ENCODE measurements at places on chromosomes 11 and 22.

GRCh38 chr11:6251120-6251733, 8.4 kb upstream of the CCKBR start:
- peak; percentile 19 for DNase-seq

GRCh38 chr11:73965076-73965763, 14.4 kb downstream of the DNAJB13 start:
- DNase-seq: no peak

GRCh38 chr22:35539487-35539886, 1.1 kb upstream of the RASD2 start:
- DNase-seq: no peak

DNA sequence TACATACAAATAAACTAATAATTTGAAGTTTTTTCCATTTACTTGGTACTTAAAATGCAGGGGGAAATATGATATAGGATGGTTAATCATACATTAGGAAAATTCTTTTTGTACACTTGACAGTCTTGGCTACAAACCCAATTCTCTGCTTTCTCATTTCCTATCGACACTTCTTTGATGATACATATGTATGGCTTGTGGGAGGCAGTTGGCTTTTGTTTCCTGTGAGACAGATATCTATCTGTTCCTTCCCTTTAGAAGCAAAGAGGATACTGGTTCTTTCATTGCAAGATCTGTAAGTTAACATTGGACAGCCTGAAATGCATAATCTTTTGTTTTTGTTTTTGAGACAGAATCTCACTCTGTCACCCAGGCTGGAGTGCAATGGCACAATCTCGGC, 47.9 kb upstream of the ADORA2A start:
- DNase-seq: no peak

GRCh38 chr11:121071846-121072450, 29.1 kb upstream of the TECTA start:
- no peak for DNase-seq

- DNase-seq: no peak
These were observed 29.7 kb downstream of the KIAA0930 start for GRCh38 chr22:45210991-45211390.

DNA sequence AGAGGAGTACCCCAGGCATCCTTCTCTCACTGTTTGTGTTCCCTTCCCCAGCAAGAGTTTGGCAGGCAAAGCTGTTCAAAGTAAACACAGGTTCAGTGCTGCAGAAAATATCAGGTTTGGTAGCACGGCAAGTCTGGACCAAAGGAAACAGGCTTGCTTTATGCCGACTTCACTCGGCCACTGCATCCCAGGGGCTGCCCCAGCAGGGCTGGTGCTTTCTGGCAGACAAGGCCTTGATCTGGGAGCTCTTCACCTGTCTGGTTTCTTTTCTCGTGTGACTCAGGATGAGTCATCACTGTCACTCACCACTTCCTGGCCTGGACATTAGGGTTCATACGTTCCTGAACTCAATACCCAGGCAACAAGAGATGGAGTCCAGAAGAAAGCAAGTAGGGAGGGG, 52.6 kb upstream of the NAV2 start:
- DNase-seq: no peak

DNA sequence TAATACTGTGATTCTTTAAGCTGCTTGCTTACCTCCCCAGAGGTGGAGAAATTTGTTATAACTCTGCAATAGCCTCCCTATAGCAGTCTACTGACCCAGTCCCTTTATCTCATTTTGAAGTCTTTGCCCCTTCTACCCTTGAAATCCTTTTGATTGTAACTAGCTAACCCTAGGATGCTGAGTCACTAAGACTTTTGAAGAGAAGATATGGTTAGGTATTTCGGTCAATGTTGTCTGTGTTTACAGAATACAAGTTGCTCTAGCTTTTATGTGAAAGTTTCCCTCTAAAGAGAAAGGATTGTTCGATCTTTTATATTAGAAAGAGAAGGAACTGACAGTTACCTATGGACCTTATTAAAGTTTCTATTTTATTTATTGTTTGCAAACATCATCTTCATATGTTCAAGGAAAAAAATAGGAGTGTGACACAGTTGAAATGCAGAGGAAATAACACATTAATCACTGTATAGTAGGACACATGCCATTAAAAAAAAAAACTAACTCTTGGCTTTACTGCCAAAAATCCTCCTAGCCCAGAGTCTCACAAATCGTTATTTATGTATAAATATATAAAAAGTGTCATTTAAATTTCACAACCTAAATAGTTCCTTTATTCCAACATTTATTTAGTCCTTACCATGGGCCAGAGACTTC, 3.1 kb downstream of the HYLS1 start:
- no peak for DNase-seq

GRCh38 chr11:72732329-72732728, 19.9 kb downstream of the ARAP1 start:
- DNase-seq: no peak

DNA sequence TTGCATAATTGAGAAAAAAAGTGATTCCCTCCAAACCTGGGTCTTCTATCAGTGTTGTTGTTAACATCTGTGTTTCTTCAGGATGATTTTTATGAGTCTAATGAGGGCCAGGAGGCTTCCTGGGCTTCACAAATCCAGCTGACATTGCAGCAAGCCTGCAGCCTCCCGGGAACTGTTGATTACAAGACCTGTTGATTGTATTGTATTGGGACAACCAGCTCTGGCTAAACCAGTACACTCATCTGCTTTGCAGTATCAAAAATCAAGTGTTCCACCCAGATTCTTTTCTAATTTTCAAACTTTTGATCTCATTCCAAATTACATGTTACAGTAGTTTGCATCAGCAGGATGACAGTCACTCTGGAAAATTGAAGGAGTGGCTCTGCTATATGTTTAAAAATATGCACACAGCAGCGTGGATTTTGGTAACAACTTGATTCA, 16.1 kb upstream of the PRSS23 start:
- no peak for DNase-seq

DNA sequence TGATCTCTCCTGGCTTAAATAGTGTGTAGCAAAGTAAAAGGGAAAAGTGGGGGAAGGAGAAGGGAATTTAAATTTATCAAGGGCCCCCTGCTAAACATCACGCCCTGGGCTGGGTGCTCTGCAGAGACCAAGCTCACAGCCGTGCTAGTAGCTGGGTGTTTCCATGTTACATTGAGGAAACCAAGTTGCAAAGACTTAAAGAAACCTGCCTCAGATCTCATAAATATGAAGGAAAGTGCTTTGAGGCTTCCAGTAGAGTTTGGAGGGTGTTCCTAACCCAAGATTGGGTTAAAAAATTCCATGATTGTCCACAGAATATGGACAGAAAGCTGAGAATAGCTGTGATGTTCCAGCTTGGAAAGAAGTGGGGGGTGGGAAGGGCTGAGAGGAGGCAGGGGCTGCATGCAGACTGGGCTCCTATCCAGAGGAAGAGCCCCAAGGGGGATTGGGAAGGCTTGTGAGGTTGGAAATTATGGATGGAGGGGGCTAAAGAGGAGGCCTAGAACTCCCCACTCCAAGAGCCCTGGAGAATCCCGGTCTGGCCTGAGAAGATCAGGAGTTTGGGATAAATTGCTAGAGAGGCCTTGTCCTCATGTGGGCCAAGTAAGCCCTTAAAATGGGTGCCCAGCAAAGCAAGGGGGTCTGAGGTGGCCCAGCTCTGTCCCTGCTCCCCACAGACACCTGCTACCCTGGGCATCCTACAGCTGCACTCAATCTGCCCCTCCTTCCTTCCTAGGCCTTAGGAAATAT, 25.0 kb upstream of the OAF start:
- no peak for DNase-seq

DNA sequence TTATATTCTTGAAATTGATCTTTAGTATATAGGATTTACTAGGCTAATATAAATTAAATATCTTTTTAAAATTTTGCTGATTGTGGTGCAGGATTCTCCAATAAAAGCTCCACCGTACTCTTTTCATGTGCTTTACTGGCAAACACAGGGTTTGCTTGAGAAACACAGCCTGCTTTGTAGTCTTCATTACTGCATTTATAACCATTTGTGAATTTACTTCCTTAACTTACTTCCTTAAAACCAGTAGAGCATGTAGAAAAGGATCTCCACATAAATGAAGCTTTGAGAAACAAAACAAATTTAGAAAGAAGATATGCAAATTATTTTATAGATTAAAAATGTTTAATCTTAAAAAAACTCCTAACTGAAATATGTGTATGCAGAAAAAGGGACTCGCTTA, 28.8 kb downstream of the SWAP70 start:
- DNase-seq: no peak

DNA sequence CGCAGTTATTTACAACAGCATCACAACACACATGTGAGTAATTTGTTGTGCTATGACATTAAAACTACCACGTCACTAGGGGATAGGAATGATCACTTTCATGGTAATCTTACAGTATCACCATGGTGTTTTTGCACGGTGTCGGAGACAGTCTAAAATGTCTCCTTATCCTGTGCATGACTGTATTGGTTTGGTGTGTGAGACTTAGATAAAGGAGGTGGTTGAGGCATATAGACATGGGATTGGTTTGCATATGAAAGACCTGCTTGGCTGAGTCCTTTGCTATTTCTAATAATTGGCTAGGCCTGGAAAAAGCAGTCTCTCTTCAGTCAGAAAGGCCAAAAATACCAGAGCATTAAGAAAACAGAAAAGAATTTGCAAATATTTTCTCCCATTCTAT, 30.2 kb downstream of the MSANTD4 start:
- DNase-seq: no peak

- DNase-seq: no peak
These were observed 264.7 kb upstream of the B3GAT1 start for GRCh38 chr11:134676516-134677287.

DNA sequence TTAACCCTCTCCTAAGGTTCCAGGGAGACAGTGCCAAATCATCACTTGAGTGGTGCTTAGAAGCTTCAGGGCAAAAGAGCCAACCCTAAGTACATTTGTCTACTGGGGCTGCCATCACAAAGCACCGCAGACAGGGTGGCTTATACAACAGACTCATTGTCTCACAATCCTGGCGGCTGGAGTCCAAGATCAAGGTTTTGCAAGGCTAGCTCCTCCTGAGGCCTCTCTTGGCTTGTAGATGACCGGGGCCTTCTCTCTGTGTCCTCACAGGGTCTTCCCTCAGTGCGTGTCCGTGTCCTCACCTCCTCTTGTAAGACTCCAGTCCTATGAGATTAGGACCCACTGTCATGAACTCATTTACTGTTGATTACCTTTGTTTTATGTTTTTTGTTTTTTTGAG, 34.1 kb upstream of the CD81 start:
- DNase-seq: no peak

- DNase-seq: no peak
These were observed 140.8 kb downstream of the CCDC81 start for GRCh38 chr11:86515297-86516094.

- DNase-seq: no peak
These were observed 24.2 kb upstream of the KRTAP5-6 start for GRCh38 chr11:1672613-1673350.

GRCh38 chr11:47020793-47021526, 84.4 kb downstream of the CSTPP1 start:
- no peak for DNase-seq

DNA sequence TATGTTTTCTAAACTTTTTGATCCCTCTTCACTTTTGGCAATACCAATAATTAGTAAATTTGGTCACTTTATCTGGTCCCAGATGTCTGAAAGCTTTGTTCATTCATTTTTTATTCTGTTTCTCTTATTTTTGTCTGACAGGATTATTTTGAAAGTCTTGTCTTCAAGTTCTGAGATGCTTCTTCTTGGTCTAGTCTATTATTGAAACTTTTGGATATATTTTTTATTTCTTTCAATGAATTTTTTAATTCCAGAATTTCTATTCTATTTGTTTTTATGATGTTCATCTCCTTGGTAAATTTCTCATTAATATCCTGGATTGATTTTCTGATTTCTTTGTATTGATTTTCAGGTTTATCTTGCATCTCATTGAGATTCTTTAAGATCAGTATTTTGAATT, 54.1 kb upstream of the RAB38 start:
- no peak for DNase-seq

GRCh38 chr11:63920126-63920938, 3.4 kb upstream of the RCOR2 start:
- DNase-seq: no peak

Data from NCI-H187 (cell line).